ENCODE measurements at places on chromosomes 1 and 21. TPM values are rescaled to one million over a fixed set of nuclear protein-coding genes. Genes with fewer than 3 reads are reported as not detected.

DNA sequence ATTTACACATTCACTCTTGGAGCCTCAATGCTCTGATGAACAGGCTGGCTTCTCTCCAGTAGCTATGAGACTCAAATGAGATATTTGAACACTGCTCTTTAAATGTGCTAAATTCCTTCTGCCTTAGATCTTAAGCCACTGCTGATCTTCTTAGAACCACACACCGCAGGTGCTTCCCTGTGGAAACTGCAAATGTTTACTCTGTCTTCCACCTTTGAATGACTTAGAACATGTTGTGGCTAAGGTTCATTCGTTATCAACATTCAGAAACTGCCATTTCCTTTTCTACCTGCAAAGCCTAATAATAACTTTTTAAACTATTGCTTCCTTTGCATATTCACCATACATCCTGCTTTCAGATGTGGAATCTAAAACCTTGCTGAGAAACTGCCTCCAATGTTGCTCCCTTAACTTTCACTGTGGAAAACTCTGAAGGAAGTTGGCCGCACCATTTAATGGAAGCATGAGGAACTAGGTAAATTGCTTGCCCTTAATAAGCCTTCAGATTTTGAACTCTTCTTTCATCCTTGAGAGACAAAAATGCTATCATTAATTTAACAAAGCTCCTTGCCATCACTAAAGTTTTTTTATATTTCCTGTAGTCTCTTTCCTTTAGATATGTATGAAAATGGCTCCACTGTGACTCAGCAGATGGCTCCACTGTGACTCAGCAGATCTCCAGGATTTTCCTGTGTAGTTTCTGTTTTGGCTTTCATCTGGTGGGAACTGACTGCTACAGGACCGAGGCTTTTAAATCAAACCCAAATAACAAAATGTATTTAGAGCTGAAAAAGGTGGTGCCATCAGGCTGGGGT lies 143.8 kb downstream of the TNFSF18 start:
- no peak for DNase-seq

Gene CIART
- total RNA-seq = 4.5 TPM

DNA sequence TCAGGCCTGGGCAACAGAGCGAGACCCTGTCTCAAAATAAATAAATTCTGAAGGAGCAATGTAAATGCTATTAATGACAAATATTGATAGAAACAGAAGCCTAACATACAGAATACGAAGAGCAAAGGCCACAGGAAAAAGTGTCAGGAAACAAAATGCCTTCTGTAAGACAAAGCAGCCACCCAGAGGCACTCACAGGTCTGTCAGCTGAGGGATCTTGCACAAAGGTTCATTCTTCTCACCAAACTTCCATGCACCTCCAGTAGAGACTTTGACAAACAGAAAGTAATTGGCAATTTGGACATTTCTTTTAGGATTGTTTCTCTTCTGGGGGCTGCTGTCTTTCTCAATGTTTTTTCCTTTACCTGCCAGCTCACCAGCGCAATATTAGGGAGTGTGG lies 1.2 kb upstream of the ALDH9A1 start:
- no peak for DNase-seq

Gene MEF2D
- 80.6 TPM for total RNA-seq

DNA sequence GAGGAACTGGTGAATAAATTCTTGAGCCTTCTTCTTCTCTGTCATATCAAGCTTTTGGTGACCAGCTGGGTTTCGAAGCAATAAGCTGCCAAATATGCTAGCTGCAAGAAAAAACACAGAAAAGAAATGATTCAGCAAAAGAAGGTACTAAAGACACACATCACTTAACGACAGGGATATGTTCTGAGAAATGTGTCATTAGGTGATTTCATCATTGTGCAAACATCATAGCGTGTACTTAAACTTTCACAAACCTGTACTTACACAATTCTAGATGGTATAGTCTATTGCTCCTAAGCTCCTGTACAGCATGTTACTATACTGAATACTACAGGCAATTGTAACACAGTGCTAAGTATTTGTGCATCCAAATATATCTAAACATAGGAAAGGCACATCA lies 2.9 kb upstream of the MTF1 start:
- DNase-seq = no peak

- DNase-seq = peak; percentile 85
These were observed 20.6 kb downstream of the RUNX3 start for GRCh38 chr1:24909388-24909898.

GRCh38 chr21:17526776-17527175 lies 13.9 kb downstream of the CXADR start:
- no peak for DNase-seq

- DNase-seq = peak; percentile 23
These were observed 20.3 kb downstream of the TTC13 start for GRCh38 chr1:230958370-230958769.

DNA sequence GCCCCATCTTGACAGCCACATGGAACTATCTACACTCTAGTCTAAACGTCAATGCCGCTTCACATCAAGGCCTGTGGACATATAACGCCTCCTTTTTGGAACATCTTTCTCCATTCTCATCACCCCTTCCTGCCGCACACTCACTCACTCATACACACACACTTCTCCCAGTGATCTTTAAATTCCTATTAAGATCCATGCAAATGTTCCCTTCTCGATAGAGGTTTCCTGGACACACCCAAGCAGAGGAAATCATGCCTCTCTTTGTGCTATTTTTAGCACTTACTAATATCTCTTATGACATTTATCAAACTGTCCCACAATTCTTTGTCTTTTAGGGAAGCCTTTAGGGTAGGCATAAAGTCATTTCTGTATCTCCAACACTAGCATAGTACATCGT lies 28.2 kb upstream of the SLAMF9 start:
- DNase-seq = no peak

Gene SAMSN1
- total RNA-seq = 7.1 TPM

DNA sequence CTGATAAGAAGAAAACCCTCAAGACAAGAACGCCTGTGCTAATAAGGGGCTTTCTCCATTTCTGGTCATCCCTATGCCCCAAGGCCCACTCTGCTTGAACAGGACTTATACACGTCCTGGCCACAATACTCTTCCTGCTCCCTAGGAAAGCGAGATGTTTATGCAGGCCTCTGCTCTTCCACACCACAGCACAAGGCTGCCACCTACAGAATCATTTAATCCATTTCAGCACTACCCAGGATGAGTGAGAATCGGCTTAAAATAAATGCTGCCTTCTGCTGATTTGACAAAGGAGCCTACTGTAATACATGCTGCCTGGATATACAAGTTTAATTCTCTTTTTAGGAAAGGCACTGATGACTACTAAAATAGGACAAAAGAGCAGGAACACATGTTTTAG lies 29.4 kb downstream of the FRRS1 start:
- peak; percentile 26 for DNase-seq

DNA sequence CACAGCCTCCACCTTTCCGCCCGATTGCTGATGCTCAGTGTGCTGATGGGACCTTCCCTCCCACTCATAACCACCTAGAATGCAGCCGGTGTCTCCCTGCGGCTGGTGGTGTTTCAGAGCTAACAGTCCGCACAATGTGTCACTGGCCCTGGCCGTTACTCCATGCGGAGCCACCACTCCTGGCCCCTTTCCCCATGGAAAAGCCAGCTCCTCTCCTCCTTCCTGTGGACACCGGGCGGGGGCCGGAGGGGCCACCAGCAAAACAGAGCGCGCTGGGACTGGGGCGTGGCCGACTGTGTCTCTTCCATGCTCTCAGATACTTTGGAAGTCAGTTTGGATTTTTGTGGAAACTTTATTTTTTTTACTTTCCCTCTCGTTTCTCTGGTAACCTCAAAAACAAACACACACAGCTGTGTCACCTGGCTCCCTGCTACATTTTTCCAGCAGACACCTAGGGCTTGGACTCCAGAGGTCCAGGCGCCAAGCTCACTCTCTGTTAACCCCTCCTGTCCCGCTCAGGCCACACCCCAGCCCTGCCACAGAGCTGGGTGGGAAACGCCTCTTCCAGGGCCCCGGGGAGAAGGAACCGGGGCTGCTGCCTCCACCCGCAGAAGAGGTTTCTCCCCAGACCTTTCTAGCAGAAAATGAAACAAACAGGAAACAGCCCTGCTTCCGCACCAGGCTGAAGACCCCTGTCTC lies 32.5 kb upstream of the COL6A2 start:
- peak; percentile 55 for DNase-seq

DNA sequence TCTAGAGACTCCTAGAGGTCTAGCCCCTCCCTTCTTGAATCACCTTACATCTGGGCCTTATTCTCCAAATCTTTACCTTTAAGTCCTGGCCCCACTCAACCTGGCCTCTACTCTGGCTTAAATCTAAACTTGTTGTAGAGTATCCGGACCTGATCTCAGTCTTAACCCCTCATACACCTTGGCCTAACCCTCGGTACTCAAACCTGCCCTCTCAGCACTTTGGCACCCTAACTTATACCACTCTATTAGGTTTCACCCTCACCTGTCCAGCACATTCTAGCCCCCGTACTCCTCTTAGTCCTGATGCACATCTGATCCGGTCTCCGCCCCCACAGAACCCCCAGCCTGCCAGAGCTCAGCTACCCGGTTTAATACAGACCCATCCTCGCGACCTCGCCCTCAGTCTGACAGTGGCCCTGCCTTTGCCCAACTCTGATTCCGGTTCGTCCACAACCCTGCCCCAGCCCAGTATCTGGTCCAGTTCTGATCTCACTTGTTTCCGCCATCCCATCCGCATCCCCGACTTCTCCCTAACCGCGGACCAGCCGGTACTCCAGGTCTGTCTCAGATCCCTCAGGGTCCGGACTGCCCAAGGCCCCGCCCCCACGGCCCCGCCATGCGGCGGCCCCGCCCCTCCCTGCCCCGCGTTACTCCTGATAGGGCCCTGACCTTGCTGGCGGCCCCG lies 1.5 kb downstream of the TRIM62 start:
- DNase-seq = peak; percentile 92

DNA sequence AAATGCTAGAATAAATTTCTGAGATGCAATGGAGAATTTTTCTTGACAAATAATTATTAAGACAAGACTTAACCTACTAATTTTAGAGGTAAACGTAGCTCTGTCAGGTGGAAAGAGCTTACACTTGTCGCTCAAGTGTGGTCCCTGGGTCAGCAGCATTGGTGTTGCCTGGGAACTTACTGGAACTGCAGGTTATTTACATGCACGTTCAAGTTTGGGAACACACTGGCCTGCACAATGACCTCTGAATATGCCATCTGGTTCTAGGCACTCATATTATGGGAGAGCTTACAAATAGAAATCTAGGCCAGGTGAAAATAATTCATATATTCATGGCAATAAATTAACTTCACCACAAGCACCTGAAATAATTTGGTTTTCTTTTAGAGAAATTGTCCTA lies 88.5 kb upstream of the BCL9 start:
- DNase-seq = no peak

DNA sequence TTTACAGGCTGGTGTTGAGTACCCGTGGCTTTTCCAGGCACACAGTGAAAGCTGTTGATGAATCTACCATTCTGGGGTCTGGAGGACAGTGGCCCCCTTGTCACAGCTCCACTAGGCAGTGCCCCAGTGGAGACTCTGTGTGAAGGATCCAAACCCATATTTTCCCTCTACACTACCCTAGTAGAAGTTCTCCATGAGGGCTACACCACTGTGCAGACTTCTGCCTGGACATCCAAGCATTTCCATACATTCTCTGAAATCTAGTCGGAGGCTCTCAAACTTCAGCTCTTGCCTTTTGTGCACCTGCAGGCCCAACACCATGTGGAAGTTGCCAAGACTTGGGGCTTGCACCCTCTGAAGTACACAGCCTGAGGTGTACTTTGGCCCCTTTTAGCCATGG lies 227.8 kb downstream of the BACH1 start:
- no peak for DNase-seq

Gene RIMS3
- 1.9 TPM for total RNA-seq

DNA sequence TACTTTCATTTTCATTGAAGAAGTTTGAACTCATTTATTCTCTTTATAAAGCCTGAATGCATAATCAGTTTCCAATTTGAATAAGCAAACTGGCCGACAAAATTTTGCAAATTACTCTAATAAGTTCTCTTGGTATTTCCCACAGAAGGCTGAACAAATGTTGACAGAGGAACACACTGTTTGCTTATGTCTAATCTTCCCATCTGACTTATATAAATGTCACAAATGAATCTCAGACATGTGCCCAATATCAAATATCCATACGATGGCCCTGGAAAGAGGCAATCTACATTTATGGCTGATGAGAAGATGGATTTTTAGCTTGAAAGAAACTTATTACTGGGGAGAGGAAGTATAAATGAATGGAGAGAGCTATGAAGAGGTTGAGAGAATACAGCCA lies 380.6 kb upstream of the ZRANB2 start:
- DNase-seq = no peak

- DNase-seq = no peak
These were observed 25.5 kb downstream of the USP1 start for GRCh38 chr1:62462370-62462769.

GRCh38 chr1:116532671-116533428 lies 38.0 kb downstream of the CD58 start:
- DNase-seq = no peak

DNA sequence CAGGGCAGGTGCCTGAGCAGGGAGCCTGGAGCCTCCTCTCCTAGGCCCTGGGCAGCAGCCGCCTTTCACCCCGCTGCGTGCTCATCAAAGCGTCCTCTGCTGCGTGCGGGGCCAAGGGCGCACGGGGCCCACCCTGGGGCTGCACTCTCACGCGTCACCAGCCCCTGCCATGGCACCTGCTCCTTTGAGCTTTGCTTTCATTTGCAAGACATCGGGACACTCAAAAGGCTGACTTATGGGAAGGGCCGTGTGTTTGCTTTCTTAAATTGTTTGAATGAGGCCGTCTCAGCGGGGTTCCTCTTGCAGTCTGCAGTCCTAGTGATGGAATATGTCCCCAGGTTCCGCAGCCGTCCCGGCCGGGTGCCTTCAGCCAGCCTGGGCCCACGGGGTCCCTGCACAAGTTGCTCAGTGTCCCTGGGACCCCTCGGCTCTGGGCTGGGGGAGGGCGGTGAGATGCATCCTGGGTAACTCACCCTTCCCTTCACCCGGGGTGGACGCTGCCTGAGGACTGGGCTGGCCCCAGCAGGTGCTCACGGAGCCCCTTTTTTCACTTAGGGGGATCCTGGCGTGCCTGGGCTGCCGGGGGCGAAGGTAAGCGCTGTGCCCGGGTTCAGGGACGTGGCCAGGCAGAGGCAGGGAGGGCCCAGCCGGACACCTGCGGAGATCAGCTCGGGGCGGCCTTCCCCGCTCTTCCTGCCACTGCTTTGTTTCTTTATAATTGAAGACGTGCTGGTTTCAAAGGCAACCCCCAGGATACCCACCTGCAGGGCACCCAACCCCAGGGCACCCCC lies 53.1 kb downstream of the SLC19A1 start:
- DNase-seq = no peak

DNA sequence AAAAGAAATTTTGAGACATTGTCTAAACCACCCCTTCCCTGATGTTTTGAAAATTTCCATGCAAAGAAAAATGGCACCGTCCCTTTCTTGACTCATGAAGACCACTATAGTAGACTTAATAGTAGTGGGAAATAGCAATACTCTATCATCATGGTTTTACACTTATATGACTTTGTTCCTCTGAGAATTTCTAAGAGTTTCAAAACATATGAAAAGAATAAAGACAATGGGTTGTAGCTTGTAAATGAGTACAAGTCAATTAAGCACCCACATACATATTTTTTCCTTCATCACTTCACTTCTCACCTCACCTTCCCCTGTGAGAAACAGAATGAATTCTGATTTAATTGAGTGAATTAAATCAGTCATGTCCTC lies 151.7 kb downstream of the LYPLAL1 start:
- no peak for DNase-seq
